ENCODE measurements at places on chromosomes 6 and 20.

GRCh38 chr20:46255440-46256104 is 52.7 kb downstream of the CDH22 start:
- DNase-seq = no peak

GRCh38 chr20:23200413-23200812 is 114.3 kb upstream of the CD93 start:
- DNase-seq = no peak

- DNase-seq = no peak
Measured at GRCh38 chr20:61086031-61086430, 166.0 kb upstream of the CDH4 start.

DNA sequence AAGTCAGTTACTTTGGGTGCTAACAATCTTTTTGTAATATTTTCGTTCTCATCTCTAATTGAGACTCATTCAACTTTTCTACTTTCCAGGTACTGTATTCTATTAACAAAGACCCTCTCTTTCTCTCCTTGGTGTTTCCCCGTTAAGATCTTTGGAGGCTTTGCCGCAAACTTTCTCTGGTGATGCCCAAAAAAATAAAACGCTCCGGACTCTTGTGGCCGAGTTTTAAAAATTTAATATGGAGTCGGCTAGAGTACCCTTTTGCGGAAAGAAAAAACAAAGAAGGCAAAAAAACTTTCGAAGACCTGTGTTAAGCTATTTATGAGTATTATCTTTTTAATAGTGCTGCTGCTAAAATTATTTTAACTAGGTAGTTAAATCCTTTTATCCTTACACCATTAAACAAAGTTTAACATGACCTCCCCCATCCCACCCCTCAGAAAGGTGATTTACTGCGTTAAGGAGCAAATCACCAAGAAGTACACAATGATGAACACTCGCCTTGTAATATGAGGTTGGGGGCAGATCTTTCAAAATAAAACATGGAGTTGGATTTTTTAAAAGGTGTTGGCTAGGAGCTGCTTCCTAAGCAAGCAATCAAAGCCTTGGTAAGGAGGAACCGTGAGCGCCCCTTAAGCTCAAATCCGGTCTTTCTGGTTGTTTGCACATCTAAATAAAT is 10.0 kb downstream of the SIM1 start:
- no peak for DNase-seq

GRCh38 chr6:90993770-90994169 is 406.9 kb upstream of the MAP3K7 start:
- DNase-seq = no peak

- DNase-seq = no peak
Measured at GRCh38 chr6:80698459-80698858, 592.0 kb downstream of the BCKDHB start.

- no peak for DNase-seq
Measured at GRCh38 chr6:159935633-159936032, 33.2 kb upstream of the IGF2R start.

DNA sequence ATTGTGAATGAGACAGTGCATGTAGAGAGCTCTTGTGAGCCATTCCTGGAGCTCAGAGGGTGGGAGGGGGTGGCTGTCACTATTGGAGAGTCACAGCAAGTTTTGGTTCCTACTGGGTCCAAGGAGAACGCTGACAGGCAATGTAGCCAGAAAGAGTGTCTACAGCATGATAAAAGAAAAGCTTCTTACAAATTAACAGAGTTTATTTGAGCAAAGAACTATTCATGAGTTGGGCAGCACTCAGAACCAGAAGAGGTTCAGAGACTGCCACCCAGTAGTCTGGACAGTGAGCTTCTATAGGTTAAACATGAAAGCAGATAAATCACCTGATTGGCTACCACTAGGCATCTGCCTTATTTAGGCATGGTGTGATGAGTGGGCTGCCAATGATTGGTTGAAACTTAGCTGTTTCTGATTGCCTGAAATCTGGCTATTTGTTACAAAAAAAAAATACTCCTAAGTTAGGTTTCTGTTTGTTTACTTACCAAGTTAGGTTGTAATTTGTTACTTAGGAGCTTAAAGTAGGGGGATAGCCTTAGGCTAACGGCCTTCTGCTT is 473.4 kb downstream of the PREX1 start:
- DNase-seq = no peak

DNA sequence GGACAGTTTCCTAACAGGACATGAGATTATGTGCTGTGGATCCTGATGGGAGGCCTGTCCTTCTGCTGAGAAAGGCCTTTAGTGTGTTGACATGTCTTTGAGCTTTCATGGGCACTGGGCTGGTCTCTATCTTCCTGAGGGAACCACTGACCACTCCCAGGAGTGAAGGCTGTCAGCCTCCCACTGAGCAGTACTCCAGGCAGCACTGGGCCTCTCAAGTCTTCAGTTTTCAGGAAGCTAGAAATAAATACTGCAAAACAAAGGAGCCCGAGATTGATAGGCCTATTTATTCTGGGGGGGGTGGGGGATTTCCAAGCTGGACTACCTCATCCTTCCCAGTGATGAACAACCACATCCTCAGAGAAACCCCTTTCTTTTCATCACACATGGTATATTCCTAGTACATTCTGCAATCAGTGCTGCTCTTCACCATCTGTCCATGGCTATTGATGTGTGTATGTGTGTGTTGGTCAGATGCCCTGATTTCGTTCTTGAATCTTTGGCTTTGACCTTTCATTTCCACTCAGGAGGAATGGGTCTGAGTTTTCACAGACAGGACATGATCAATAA is 180.9 kb upstream of the SPTLC3 start:
- no peak for DNase-seq

GRCh38 chr20:54074511-54074910 is 4.1 kb upstream of the BCAS1 start:
- no peak for DNase-seq

DNA sequence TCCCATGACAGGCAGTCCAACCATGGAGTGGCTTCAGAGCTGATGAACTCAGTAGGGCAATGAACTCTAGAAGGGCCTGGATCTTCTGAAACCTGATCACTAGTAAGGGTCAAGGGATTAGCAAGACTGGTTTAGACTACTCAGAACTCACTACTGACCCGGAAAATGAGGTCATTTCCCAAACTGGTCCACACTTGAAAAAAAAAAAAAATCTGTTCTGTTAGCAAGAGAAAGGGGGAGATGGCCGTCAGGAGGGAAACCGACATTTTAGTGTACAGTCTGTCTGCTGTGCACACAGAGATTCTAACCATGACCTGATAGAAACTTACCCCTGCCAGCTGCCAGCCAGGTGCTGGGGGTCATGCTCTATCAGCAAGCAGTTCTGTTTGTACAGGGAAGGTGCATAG is 262.4 kb upstream of the AGPAT4 start:
- no peak for DNase-seq

- no peak for DNase-seq
Measured at GRCh38 chr6:91094806-91095475, 508.1 kb upstream of the MAP3K7 start.

DNA sequence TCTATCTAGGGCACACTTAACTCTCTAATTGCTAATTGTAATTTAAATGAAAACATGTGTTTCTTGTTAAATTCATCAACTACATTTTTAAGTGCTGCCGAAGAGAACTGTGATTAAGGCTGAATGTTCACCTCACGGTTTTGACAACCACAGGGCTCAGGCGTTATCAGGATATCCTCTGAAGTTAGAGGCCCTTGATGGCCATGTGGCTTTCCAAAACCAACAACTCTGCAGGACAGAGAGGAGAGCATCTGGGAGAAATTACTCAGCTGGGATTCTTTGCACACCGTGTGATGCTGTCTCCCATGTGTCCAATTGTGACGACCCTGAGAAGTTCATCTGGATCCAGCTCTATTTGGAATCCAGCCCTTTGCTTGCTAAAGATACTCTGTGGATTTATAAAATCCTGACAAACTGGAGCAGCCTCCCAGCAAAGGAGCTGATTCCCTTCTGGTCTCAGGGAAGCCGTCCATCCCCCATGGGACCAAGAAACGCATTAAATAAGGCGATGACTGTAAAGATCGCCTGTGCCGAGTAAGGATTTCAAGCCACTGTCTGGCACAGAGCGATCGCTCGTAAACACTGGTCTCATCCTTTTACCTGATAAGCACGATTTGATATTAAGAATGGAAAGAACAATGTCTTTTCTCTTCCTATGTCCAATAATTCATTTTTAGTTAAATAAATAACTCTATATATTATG is 401.1 kb downstream of the CD83 start:
- DNase-seq = no peak

DNA sequence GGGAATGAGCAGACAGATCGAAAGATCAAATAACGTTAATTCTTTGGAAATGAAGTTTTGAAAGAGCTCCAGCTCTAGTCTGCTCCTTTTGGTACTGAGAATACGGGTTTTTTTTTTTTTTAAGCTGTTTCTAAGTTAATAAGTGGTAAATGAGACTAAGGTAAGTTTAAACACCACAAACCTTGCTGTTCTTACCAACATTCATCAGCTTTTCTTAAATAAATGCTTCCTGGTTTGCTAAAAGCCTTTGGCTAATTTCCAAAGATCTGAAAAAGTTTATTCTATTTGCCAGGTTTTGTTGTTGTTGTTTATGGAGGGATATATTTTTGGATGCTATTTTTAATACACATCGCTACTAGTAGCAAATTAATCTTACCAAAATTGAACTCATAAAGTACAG is 55.1 kb upstream of the STXBP5 start:
- no peak for DNase-seq

DNA sequence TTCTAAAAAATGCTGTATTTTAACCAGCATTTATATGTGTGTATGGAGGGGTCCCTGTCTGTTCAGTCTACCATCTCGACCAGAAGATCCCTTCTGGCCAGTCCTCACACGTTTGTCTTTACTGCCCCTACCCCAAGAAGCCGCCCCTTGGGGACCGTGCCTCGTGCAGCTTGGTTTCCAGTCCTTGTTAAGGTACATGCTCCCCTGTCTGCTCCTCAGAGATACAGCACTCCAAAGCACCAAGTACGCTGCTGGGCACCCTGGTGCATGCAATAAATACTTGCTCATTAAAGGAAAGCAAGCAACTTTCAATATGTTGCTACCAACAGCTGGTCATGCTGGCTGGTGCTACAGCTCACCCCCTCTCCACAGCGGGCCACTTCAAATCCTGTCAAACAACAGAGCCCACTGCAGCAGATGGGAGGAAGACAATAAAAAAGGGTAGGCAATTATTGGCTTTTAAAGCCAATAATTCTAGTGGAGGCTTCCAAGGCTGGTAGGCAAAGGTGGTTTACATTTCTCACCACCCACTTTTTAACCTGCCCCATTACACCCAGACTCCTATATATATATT is 61.6 kb downstream of the PSMG4 start:
- no peak for DNase-seq

DNA sequence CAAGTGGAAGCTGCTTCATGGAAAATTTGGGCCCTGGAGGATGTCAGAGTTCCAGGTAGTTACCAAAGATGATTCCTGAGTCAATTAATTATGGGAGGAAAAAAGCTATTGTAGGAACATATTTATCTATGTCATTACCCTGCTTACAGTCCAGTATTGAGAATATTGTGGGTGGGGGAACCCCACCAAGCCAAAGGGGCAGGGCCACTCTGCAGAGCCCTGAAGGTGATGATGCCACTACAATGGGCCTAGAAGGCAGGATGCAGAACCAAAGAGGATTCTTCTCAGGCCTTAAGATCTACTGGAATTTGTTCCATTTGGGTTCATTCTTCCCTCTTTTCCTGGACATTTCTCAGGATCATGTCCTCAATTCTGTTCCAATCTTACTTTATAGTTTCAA is 375.2 kb upstream of the MARCKS start:
- no peak for DNase-seq

- DNase-seq = no peak
Measured at GRCh38 chr20:59322585-59323454, 22.4 kb downstream of the EDN3 start.

DNA sequence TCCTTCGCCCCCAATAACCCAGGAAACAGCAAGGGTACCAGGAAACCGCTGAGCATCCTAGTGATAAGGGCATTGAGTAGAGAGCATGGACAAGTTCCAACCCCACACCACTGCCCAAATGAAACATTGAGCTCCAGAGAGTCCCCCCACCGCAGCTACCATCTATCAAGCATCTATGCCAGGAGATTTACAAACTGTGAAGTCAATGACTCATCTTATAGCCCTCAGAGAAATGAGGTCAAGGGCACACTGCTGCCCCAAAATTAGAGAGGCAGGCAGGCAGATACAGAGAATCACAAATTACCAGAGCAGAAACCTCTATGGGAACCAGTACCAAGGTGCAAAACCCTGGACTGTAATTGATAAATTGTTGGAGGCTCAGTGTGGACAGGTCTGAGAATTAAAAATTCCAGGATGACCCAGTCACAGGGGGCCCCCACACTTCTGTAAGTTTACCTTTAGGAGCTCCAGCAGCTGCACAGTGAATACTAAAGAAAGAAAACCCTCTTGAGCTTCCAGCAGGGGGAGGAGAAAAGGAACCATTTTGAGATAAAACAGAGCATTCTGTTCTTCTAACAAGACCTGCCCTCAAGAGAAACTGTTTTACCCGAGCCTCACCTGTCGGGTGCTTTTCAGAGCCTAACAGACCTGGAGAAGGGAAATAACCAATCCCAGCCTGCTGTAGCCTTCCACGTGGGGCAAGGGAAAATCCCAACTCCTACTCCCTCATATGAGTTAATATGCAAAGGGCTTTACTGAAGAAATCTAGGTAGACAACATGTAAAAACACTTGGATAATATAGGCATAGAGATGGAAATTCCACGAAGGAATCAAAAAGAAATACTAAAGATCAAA is 118.0 kb upstream of the ARID1B start:
- DNase-seq = no peak

DNA sequence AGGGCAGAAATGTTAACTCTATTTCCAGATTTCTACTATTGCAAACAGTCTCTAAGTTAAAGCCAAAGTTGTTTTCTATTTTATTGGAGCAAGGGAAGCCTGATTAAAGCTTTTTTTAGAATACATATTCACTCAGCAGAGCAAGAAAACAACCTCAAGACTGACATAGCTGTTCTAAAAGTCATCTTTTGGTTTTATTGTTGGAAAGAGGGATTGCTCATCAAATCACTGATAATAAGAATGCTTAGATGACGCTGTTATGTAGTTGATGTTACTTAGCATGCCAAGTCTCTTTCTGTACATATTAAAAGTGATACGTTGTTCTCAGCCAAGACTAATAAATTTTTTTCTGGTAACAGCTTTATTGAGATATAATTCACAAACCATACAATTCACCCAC is 172.6 kb upstream of the LAMA2 start:
- DNase-seq = no peak

DNA sequence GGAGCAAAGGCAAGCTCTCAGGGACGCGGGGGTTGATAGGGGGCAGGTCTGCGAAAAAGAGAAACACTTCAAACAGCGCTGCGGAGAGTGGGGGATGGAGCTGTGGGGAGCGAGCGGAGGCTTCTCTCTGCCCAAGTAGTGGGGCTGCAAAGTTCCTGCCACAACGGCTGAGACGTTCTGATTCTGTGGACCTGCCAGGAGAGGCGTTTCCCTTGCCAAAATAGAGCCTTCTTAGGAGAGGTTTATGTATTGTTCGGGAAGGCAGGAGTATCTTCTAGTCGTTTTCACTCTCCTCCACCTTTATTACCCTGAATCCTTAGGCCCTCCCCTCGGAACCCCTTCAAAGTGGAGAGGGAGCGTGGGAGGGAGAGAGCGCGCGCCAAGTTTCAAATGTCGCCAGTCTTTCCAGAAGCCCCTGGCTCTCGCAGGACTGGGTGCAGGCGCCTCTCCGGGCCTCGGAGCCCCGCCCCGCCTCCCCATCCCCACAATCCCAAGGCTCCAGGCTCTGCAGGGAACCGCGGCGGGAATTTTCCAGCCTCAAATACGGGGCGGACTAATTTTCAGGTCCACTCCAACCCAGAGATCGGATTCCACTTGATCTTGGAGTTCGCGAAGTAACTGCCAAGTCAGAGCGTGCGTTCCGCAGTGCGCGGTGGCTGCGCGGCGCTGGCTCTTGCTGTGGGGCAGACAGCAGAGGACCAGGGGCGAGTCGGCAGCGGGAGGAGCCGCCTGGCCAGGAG is 10.0 kb upstream of the POU3F2 start:
- DNase-seq = no peak

All from brain pericyte (primary cell).